ENCODE measurements at places on chromosomes 4 and X. TPM values are rescaled to one million over a fixed set of nuclear protein-coding genes. Genes with fewer than 3 reads are reported as not detected.

The LAMTOR3 gene
- total RNA-seq = 49.6 TPM

The RPS6KA6 gene
- 2.3 TPM for total RNA-seq

The C4orf50 gene
- under 0.01 TPM for total RNA-seq

The MAGEA9B gene
- total RNA-seq = not detected

The CYTL1 gene
- not detected for total RNA-seq

The CXCL13 gene
- total RNA-seq = not detected

The MED12 gene
- 12.8 TPM for total RNA-seq

The AKAP4 gene
- total RNA-seq = not detected

The ZNF630 gene
- 1.2 TPM for total RNA-seq

The JADE1 gene
- total RNA-seq = 33.0 TPM

The CYLC1 gene
- total RNA-seq = not detected

The ESX1 gene
- total RNA-seq = not detected

The ANXA10 gene
- 62.9 TPM for total RNA-seq

The CYP4V2 gene
- total RNA-seq = 34.7 TPM

The SCML2 gene
- 0.56 TPM for total RNA-seq

The DCAF4L1 gene
- 0.19 TPM for total RNA-seq

The HTN1 gene
- total RNA-seq = not detected

The ASB5 gene
- under 0.01 TPM for total RNA-seq

The MEPE gene
- total RNA-seq = not detected

The SLC10A6 gene
- not detected for total RNA-seq

The SNCA gene
- 0.96 TPM for total RNA-seq

The SERPINA7 gene
- total RNA-seq = not detected

The DDX60 gene
- total RNA-seq = 26.2 TPM

The RGN gene
- total RNA-seq = 2.8 TPM

The FSTL5 gene
- total RNA-seq = not detected

The NCAPG gene
- 63.6 TPM for total RNA-seq

The SLC34A2 gene
- total RNA-seq = under 0.01 TPM

The LRRC66 gene
- total RNA-seq = 0.38 TPM

The SULT1B1 gene
- 7.7 TPM for total RNA-seq

The PSMD10 gene
- 140 TPM for total RNA-seq

The GPC3 gene
- 0.19 TPM for total RNA-seq

The TEX13B gene
- not detected for total RNA-seq

Measured in regular cardiac myocyte (primary cell).